ENCODE measurements at places on chromosomes 5 and 9.

- no peak for DNase-seq
Observed at GRCh38 chr9:123914517-123915196, 15.3 kb downstream of the DENND1A start.

DNA sequence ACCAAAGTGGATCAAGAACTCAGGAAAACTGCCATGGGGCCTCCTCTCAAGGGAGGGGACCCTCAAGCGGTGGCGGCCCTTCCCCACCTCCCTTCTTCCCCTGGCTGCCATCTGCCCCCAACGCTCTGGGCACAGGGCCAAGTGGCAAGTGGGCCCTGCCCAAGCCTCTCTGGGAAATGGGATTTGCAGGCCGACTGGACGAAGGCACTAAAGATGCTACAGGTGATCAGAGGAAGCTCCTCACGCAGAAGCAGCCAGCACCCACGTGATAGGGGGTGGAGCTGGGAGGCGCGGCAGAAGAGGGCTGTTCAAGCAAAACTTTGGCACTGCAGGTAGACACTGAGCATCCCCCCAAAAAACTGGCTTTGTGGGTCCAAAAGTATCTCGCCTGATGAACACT, 52.7 kb upstream of the UBTD2 start:
- DNase-seq, result no peak

DNA sequence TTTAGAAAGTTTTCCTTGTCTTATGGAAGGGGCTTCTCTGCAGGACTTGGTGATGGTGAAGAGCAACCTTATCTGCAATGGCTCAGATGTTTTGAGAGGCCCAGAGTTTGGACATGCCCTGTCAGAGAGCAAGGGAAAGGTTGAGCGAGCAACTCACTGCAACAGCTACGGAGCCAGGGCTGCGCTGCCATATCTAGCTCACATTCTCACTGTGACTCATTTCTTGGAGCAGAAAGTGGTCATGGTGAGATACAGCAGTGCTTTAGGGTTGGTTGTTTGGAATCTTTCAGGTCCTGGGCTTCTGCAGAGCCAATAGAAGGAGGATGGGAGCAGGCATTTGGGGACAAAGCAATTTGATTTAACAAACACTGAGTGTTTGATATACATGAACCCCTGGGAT, 12.3 kb downstream of the GLRA1 start:
- DNase-seq, result no peak

GRCh38 chr9:128870128-128870940, 11.4 kb downstream of the KYAT1 start:
- no peak for DNase-seq

DNA sequence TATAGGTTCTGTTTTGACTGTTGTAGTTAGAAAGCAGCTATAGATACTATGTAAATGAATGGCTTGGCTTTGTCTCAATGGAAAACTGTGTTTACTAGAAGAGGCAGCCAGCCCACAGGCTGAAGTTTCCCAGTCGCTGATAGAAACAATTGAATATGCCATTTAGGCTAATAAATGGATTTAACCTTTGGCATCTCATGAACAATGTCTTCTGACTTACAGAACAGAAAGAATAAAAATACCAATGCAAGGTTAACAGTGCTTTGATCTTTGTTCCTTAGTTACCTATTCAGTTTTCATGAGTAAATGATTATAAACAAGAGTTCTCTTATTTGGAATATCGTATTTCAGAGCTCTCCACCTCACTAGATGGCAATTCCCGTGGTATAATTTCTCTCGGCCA, 120.6 kb downstream of the PAM start:
- DNase-seq, result no peak

DNA sequence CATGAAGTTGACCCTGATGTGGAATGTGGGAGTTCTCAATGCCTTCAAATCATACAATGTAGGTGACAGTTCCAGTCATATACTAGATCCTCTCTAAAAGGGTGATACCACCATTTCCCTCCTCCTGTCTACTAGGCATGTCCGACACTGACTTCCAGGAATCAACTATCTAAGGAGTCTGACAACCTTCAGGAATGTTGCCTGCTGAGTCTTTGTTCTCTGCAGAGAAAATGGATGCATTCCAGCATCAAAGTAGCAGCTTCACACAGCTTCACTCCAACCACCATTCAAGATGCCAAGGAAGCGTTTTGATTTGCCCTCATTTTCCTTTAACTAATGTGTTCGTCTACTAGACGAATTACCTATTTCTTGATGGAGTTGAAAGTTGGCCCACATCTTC, 530.2 kb downstream of the EBF1 start:
- no peak for DNase-seq

DNA sequence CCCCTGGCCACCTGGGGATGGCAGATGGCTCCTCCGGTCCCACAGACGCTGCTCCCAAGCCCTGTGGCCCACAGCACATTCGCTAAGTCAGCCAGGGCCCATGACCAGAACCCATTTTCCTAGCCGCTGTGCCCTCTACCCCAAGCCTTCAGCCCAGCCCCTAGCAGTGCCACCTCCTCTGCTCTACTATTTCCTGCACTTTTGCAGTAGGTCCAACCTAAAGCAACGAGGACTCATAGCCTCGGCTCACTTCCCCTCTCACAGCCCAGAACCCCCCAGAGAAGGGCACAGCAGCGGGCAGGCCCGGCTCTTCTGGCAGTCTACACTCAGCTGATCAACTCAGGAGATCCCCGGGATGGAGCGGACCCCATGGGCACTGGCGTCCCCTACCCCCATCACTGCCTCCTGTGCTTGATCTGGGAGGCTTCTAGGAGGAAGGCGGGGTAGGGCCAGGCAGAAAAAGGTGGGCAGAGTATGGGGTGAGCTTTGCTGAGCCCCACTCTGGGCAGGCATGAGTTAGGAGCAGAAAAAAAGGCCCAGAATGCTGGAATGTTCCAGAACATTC, 111.2 kb downstream of the ZNF354C start:
- no peak for DNase-seq
